ENCODE measurements at places on chromosomes 5 and 9.

- H3K4me1 ChIP-seq: peaks cover 2% of the 10 kb centered on the region
- no peaks in the 10 kb centered on the region for H3K36me3 ChIP-seq
- no peak for DNase-seq
- no peak overlapping the region for H3K4me3 ChIP-seq
- no peak overlapping the region for H3K27ac ChIP-seq
Measured at GRCh38 chr5:61603211-61603908, 271.3 kb downstream of the ZSWIM6 start.

GRCh38 chr5:131783874-131784273, 12.9 kb downstream of the FNIP1 start:
- H3K27me3 ChIP-seq: no peaks in the 10 kb centered on the region
- peaks cover 16% of the 10 kb centered on the region for H3K4me1 ChIP-seq
- no peak overlapping the region for H3K4me3 ChIP-seq
- no peak overlapping the region for H3K27ac ChIP-seq
- no peak for DNase-seq

GRCh38 chr9:6490863-6491262, 77.9 kb downstream of the UHRF2 start:
- no peak for DNase-seq
- H3K36me3 ChIP-seq: peaks cover 16% of the 10 kb centered on the region
- H3K4me3 ChIP-seq: no peak overlapping the region

DNA sequence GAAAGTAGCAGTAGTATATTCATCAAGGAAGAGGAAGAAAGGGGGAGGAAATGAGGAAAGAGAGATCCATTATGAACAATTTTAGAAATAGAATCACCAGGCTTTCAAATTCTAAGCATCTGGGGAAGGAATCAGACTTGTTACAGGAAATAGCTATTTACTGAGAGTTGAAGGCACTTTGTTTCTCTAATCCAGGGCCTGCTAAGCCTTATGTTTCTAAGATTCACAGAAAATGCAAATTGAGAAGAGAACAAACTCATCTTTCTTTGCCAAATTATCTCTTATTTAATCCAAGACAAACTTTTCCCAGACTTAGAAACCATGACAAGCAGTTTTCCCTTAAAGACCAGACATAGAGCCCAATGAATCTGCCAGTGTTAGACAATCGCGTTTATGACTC, 528.0 kb upstream of the NMUR2 start:
- no peak overlapping the region for H3K27ac ChIP-seq
- H3K4me1 ChIP-seq: no peaks in the 10 kb centered on the region
- no peak for DNase-seq
- H3K27me3 ChIP-seq: no peaks in the 10 kb centered on the region
- no peak overlapping the region for H3K4me3 ChIP-seq

GRCh38 chr5:169150108-169150507, 150.8 kb downstream of the SLIT3 start:
- H3K27ac ChIP-seq: no peak overlapping the region
- peaks cover 2% of the 10 kb centered on the region for H3K27me3 ChIP-seq
- no peaks in the 10 kb centered on the region for H3K36me3 ChIP-seq
- no peaks in the 10 kb centered on the region for H3K4me1 ChIP-seq

DNA sequence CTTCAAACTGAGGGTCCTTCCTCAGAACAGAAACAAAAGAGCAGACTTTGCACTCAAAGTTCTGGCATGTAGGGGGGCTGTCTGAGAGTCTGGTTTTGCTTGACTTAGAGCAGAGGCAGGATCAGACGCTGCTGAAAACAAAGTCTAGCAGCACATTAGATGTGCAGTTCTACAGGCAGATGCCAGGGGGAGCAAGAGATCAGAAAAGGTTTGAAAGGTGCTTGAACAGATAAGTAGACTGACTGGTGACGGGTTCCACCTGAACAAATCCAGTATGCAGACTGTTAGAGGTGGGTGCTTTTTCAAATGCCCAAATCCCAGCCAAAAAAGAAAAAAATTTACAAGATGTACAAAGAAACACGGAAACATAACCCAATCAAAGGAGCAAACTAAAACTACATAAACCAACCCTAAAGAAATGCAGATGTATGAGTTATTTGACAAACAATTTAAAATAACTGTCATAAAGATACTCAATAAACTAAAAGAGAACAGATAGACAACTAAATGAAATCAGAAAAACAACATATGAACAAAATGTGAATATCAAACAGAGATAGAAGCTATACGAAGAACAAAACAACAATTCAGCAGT, 194.7 kb upstream of the FREM1 start:
- no peaks in the 10 kb centered on the region for H3K36me3 ChIP-seq
- no peak overlapping the region for H3K27ac ChIP-seq
- peaks cover 2% of the 10 kb centered on the region for H3K4me1 ChIP-seq
- H3K4me3 ChIP-seq: no peak overlapping the region

DNA sequence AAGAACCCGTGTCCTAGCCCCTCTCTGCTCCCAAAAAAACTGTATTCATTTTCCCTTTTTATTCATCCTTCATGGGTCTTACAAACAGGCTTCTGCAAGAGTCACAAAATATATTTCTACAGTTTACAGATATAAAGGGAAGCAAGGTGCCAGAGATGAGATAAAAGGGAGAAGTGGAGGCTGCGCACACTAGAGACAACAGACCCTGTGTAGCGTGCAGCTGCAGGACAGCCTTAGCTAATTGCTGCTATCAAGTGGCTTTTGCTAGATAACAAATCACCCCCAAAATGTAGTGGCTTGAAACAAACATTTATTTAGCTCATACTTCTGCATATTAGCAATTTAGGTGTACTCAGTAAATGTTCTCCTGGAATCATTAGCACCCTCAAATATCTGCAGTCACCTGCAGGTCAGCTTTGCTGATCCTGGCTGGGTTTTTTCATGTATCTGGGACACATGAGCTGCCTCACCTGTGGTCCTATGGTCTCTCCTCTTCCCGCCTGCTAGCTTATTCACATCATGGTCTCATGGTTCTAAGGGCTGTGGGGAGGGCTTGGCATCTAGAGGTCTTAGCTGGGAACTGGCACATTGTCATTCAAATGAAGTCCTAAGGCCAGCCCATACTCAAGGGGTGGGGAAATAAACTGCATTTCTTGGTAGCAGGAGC, 29.4 kb downstream of the ARHGEF37 start:
- no peak overlapping the region for H3K4me3 ChIP-seq
- no peak overlapping the region for H3K27ac ChIP-seq
- no peaks in the 10 kb centered on the region for H3K36me3 ChIP-seq
- no peak for DNase-seq
- H3K4me1 ChIP-seq: peaks cover 10% of the 10 kb centered on the region

DNA sequence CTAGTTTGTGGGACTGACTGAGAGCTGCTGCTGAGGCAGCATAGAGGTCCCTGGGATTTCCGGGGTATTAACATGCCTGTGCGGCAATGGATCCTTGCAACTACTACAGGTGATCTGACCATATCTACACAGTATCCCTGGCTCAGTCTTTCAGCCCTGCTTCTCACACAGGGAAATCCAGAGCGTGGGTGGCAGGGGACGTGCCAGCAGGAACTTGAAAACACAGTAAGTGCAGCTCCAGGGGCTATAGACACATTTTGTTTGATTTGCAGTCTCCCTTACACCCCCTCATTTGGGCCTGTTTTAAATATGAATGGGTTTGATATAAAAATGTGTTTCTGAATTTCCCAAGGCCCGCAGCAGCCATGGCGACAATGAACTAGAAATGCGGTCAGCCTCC, 209.5 kb downstream of the DCP2 start:
- no peak overlapping the region for H3K4me3 ChIP-seq
- peaks cover 8% of the 10 kb centered on the region for H3K4me1 ChIP-seq
- no peak for DNase-seq
- H3K27me3 ChIP-seq: peaks cover 11% of the 10 kb centered on the region
- H3K27ac ChIP-seq: no peak overlapping the region
- H3K36me3 ChIP-seq: no peaks in the 10 kb centered on the region

- H3K36me3 ChIP-seq: no peaks in the 10 kb centered on the region
- H3K4me1 ChIP-seq: peaks cover 19% of the 10 kb centered on the region
- H3K27me3 ChIP-seq: peaks cover 7% of the 10 kb centered on the region
- H3K27ac ChIP-seq: no peak overlapping the region
- H3K4me3 ChIP-seq: no peak overlapping the region
Measured at GRCh38 chr5:66813306-66813705, 217.1 kb downstream of the MAST4 start.

All from activated naive CD8-positive, alpha-beta T cell treated with anti-CD3 and anti-CD28 coated beads, Interleukin-2, amount 10 ng/mL, durations not matched to agents 7 days and 5 days (primary cell).